ENCODE measurements at places on chromosomes 4 and X. TPM values are rescaled to one million over a fixed set of nuclear protein-coding genes. Genes with fewer than 3 reads are reported as not detected.

GRCh38 chr4:67736262-67736661 is 17.9 kb downstream of the GNRHR start:
- no peak for DNase-seq

- DNase-seq = no peak
Measured at GRCh38 chr4:28490669-28491068, 1630.0 kb downstream of the STIM2 start.

DNA sequence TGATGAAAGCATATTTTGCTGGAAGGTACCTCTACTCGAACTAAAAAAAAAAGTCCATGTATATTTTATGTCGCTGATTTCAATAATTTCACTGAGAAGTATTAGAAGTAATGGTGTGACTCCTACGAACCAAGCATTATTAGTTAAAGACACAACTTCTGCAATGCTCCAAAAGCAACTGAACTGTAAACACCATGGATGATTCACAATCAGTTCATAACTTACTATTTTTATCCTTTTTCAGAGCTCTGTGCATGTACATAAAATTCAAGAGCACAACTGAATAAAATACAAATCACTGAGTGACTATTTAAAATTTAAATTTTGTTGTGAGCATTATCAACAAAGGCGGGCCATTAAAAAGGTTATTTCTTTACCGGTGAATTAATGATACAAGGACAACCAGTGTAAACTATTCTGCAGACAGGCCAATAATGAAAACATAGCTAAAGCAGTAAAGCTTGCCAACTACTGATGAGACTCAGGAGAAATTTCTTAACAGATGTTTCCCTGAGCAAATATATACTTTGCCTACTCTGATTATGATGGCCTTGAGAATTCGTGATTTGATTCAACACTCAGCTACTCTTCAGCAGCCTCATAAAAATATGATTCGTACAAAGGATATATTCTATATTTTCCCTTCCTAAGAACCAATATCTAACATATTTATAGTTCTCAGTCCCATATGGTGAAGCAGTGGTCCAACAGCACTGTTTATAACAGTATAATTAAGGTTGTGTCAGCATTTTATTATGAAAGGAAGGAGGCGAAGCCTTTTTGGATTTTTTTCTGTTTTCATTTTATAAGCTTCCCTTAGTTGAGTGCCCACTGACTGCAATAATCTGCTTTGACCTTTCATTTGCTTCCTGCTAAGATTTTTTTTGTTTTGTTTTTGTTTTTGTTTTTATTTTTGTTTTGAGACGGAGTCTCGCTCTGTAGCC is 62.8 kb upstream of the NEIL3 start:
- DNase-seq = no peak

- DNase-seq = peak; percentile 24
Measured at GRCh38 chr4:23333556-23333945, 556.3 kb downstream of the PPARGC1A start.

DNA sequence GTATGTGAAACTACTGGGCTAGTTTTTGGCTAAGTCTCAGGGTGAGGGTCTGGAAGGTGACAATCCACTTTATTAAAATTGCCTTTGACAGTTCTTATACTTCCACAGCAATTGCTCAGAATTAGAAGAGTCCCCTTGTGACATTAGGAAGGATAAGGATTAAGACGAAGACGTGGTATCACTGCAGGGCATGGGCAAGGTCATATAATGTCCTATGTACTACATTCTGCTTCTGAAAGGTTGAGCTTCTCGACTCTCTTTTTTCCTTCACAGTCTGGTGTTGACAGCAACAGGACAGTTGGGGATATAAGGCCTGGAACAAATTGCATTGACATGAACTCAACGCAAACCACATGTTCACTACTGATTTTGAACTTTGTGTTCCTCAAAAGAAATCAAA is 40.9 kb upstream of the PRDM5 start:
- no peak for DNase-seq

- DNase-seq = no peak
Measured at GRCh38 chr4:4245172-4245571, 2.9 kb downstream of the TMEM128 start.

DNA sequence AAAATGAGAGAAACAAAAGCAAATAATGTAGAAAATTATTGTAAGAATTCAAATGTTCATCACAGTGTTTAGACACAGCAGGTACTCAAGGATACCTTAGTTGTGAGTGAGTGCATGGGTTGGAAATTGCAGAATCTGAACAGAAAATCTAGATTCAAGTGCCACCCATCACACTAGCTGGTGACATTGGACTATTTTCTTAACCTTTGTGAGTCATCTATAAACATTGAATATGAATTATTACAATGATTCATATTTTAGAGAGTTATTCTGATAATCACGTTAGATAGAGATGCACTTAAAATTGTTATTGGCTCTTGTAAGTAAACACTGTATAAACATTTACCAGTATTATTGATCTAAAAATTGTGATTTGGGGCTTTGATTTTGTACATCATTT is 1113.1 kb downstream of the STIM2 start:
- no peak for DNase-seq

- DNase-seq = no peak
Measured at GRCh38 chrX:46602468-46603102, 29.0 kb downstream of the CHST7 start.

DNA sequence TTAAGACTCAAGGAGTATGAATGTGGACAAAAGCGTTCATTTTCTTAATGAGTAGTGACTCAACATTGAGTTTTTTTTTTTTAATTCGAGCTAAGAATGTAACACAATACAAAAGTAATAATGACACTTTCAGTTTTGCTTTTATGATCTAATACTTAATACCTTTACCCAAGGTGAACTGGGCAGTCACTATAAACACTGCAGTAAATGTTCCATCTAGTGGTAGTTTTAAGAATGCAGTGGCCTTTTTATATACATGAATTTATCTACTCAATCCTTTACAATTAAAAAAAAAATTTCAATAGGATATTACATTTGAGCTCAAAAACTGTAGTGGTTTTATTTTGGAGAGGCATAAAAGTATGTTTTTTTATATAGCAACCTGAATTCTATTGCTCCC is 33.9 kb downstream of the PDK3 start:
- no peak for DNase-seq

DNA sequence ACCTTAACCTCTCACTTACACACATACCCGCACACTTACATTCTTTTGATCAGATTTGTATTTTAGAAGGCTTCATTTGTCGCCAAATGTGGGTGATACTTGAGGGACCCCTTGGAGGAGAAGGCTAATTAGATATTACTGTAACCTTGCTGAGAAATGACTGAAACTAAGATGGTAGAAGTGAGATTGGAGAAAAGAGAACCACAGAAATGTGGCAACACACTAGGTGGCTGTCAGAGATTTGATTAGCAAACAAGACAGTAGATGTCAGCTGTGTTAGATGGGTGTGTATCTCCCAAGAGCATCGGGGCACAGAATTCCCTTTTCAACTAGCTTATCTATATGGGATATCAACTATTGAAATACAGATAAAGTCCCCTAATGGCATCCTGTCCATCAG is 149.3 kb upstream of the FABP2 start:
- DNase-seq = no peak

- no peak for DNase-seq
Measured at GRCh38 chr4:145760961-145761929, 81.3 kb downstream of the C4orf51 start.

DNA sequence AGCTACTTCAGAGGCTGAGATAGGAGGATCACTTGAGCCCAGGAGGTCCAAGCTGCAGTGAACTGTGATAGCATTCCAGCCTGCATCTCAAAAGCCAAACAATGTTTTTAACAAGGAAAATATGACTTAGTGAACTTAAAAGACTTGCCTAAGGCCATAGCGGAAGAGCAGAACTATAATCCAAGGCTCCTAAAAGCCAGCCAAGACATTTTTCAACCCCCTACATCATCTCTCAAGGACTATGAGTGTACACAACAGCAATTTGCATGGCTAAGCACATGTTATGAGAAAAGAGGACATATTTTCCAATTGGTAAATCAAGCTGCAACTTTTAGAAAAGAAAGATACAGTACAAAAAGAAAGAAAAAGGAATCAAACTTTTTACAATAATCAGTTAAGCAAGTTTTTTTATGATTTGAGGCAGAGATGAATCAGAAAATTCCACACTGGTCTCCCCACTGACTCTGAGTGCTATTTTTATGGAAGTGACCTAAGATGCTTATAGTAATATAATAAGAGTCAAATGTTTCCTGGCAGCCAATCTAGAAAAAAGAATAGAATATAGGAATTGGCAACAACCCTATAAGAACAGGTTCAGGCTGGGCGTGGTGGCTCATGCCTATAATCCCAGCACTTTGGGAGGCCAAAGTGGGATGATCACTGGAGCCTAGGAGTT is 9.8 kb upstream of the ACOT9 start:
- no peak for DNase-seq

DNA sequence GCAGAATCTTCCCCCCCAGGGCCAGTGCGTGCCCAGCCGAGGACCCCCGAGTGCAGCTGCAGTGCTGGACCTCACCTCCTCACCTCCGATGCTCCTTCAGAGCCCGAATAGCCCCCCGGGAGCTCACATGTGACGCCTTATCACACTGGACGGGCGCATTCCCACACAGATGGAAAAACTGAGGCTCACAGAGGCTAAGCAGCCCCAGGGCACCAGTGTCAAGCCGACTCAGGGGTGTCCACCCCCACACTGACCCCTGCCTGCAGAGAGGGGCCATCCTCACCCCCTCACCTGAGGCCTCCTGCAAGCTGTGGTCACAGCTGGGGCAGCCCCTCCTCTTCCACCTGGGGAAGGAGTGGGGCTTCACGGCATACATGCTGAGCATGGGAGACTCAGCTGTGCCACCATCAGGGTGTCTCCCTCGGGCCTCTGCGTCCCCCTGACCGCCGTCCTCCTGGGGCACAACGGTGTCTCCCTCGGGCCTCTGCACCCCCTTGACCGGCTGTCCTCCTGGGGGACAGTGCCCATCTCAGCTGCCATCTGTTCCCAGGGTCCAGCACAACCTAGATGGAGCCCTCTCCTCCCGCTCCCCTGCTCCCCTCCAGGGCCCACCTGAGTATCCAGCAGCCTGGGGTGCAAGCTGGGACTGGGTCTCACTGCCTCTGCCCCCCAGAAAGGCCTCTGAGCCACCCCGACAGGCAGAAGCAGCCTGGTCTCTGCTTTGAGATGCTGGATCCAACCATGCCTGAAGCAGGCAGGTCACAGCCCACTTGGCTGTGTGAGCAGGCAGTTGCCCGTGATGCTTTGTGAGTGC is 85.3 kb upstream of the NKX1-1 start:
- DNase-seq = no peak

- no peak for DNase-seq
Measured at GRCh38 chrX:109742722-109743121, 9.7 kb upstream of the ACSL4 start.

- DNase-seq = no peak
Measured at GRCh38 chrX:124274438-124275181, 57.9 kb upstream of the TEX13D start.

DNA sequence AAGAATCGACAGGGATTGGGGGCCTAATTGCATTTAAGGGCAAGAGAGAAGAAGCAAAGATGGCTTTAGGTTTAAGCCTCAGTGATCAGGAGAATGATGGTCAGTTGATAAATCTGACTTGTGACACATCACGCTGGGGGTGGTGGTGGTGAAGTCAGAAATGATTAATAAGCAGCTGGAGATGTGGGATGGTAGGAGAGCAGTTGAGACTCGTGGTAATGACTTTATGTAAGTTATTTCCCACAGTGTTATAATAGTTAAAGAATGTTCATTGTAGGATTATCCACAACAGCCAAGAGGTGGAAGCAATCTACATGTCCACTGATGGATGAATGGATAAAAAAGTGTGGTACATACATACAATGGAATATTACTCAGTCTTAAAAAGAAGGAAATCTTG is 178.9 kb upstream of the GPC4 start:
- DNase-seq = no peak

GRCh38 chr4:103105558-103106356 is 6.1 kb upstream of the BDH2 start:
- DNase-seq = no peak

DNA sequence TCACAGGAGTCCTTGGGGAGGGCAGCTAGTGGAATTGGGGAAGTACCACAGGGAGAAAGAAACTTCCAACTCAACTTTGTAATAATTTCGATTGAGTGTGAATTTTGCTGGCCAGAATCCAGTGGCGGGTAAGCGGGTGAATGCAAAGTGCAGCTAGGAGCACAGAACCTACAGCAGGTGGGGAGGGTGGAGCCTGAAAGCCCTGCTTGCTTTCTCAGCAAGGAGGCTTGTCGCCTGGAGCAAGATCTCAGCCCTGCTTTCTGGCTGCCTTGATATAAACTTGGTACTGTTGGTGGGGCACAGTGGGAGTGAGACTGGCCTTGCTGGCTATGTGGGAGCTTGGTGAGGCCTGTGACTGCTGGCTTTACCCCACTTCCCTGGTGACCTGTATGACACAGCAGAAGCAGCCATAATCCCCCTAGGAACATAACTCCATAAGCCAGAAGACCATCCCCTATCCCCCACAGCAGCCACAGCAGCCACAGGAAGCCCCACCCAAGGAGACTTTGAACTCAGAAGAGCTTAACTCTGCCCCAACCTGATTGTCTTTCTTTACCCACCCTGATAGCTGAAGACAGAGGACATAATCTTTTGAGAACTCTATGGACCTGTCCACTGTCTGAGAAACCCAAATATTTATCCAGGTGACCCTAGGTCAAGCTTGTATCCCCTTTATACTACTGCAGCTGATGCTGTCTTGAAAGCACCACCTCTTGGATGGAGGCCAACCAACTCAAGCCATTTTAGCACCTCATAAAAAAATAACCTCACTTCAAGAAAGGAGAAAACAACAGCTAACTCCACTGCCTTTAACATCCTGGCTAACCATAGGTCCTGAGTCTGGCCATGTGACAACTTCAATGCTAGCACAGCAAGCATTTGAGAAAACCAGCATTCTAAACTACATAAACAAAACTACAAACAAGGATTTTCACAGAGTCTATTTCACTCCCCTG is 87.2 kb upstream of the PDE5A start:
- no peak for DNase-seq

DNA sequence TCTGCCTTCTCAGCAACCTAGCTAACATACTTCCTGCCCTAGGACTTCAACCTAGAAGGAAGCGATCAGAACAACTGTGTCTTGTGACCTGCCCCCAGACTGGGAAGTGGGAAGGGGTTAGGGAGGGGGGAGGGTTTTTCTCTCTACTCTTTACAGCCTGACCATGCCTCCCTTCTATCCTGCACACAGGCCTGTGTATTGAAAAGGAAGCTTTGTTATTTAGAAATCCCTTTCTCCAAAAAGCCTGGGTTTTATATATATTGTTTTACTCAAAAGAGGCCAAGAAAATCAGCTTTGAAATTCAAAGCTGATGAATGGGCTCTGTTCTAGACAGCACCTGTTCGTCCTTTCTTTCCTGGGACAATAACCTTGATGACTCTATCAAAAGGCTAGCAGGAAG is 35.2 kb upstream of the SMS start:
- no peak for DNase-seq

Gene CDK16
- 64.3 TPM for total RNA-seq

Gene C4orf50
- 0.13 TPM for total RNA-seq

Gene RAB40A
- not detected for total RNA-seq

Gene SLC6A14
- not detected for total RNA-seq

Gene PDGFC
- not detected for total RNA-seq

Gene TMSB15C
- total RNA-seq = 6.1 TPM

Gene SLC10A4
- not detected for total RNA-seq

Gene MYL5
- total RNA-seq = 11.6 TPM

Gene TRMT44
- total RNA-seq = 22.2 TPM

Gene ARR3
- not detected for total RNA-seq

Gene TNIP3
- total RNA-seq = 0.29 TPM

Gene NHS
- total RNA-seq = 0.81 TPM

Gene PLA2G12A
- 20.4 TPM for total RNA-seq

Data from activated CD8-positive, alpha-beta T cell treated with anti-CD3 and anti-CD28 coated beads, Interleukin-2, amount 10 ng/mL, durations not matched to agents 7 days and 5 days (primary cell).